Keratinocyte (primary cell): ENCODE measurements at places on chromosomes 2 and 18.

- no peak for DNase-seq
These were observed 20.6 kb downstream of the ERMN start for GRCh38 chr2:157304811-157305722.

DNA sequence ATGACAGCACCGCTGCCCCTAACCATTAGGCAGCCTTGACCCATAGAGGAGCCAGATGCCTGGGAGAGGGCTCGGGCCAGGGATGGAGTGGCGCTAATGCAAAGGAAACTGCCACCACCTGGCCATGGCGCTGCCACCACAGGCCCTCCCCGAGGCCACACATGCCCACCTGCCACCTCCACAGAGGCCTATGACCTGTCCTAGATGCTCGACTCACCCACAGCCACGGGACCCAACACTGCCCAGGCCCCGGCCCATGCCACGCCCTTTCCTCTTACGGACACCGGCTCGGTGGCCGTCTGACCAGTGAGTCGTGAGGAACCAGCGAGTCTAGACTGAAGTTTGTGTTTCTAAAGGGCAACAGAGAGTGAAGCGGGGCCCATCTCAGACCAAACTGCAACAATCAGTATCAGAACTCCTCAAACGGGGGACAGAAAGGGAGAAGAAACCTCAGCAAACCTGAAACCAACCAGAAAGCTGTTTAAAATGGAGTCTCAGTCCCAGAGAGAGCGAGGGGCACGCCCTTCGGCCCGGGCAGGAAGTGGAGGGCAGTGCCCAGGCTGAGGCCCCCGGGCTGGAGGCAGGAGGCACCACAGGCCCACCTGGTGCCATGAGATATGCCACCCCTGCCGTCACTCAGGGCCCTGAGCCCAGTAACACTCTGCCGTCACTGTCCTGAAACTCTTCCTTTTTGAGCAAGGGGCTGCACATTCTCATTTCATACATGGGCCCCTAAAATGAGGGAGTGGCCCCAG, 711 bp downstream of the GPR17 start:
- no peak for DNase-seq

GRCh38 chr2:240259201-240259923, 118.9 kb upstream of the OTOS start:
- no peak for DNase-seq

DNA sequence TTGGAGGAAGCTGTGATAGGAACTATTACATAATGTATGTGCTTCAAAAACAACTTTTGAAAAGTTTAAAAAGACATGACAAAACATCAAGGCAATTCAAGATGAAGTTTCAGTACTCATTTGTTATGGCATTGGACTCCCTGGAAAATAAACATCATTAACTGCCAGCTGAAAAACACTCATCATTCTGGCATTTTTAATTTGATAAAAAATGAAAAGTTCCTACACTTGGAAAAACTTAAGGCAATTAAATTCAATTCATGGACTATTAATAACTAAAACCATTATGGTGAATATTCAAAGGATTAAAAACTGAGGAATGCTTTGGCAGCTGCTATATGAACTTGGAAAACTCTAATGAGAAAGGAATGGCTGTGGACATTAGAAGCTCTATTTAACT, 8.5 kb downstream of the TYW5 start:
- no peak for DNase-seq

GRCh38 chr2:81195017-81195773, 890.6 kb upstream of the LRRTM1 start:
- DNase-seq, result no peak
